NCI-H1417 treated with DMSO at 0.1 percent for 48 hours (cell line): ENCODE measurements at places on chromosomes 5 and 9.

DNA sequence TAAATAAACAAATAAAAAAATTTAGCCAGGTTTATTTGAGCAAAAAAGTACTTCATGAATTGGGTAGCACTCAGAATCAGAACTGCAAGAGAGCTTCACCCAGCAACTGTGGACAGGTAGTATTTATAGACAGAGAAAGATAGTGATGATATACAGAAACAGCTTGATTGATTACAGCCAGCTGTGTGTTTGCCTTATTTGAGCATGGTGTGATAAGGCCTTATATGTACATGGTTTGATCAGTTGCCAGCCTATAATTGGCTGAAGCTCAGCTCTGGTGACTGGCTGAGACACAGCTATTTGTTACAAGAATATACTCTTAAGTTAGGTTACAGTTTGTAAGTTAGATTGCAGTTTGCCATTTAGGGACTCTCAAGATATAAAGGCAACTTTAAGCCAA lies 34.3 kb upstream of the ARL15 start:
- no peak for DNase-seq

GRCh38 chr9:94680020-94680419 lies 40.7 kb upstream of the FBP1 start:
- no peak for DNase-seq

DNA sequence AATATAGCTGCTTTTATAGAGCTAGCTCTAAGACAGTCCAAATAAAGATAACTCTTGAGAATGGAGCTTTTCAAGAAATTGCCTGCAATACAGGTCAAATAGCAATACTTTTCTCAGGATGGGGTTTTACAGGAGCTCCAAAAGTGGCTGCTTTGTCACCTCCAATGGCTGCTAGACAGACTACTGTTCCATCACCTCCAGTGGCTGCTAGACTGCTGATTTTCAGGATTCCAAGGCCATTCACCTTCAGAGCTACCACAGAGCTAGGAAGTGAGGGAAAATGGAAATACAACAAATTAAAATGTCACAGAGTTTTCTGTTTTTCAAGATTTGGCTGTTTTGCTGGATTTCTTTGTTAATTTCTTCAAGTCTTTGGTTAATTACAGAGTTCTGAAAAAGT lies 8.5 kb upstream of the ITGA1 start:
- DNase-seq: no peak

DNA sequence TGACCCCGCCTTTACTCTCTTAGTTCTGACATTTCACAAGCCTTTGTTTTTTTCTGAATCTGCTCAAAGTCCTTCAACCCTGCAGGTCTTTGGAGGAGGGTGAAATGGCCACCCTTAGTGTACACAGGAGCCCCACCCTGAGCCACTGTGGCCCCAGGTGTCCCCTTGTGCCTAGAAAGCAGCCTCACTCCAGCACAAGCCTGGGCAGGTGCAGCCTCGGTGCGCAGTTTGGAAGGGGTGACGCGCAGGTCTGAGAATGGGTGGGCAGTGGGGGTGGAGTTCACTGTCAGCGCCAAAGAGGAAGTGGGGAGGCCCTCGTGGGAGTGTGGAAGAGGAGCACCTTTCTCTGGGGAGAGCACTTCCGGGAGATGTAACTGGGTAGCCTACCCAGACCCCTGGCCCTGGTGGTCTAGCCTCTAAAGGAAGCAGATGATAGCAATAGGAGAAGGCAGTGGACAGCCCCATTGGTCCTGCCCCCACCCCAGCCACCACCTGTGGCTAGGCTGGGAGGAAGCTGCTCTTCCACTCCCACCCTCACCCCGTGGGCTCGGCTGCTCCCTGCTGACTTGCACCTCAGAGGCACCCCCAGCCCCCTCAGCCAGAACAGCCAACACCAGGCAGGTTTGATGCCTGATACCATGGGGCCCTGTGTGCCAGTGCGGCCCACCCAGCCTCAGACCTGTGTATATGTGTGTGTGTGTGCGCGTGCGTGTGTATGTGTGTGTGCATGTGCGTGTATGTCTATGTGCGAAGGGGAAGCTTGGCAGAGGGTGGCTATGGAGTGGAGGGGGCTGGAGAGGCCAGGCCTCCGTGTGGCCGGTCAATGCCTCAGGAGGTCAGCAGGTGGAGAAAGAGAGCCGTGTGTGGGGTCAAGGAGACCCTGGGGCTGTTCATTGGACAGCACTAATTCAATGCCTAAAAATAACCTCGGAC lies 16.8 kb upstream of the DAB2IP start:
- DNase-seq: no peak

- no peak for DNase-seq
Measured at GRCh38 chr9:10917001-10917400, 304.2 kb upstream of the PTPRD start.

DNA sequence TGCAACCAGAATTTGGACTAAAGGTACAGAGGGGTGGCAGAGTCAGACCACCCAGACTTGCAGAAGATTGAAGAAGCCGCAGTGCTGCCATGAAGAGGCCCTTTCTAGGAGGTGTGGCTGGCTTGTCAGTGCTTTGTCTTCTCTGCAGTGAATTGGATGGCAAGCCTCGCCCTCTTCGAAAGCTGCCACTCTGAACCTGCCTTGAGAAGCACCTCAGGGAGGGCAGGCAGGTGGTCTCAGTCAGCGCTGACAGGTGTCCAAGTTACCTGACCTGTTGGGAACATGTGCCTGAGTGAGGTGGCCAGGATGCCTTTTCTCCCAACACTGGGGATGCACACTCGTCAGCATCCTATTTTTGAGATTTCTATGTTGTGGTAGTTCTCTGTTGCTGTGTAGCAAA lies 6.2 kb downstream of the TENT4A start:
- no peak for DNase-seq

- DNase-seq: no peak
Measured at GRCh38 chr9:89525446-89526374, 27.8 kb upstream of the SEMA4D start.

DNA sequence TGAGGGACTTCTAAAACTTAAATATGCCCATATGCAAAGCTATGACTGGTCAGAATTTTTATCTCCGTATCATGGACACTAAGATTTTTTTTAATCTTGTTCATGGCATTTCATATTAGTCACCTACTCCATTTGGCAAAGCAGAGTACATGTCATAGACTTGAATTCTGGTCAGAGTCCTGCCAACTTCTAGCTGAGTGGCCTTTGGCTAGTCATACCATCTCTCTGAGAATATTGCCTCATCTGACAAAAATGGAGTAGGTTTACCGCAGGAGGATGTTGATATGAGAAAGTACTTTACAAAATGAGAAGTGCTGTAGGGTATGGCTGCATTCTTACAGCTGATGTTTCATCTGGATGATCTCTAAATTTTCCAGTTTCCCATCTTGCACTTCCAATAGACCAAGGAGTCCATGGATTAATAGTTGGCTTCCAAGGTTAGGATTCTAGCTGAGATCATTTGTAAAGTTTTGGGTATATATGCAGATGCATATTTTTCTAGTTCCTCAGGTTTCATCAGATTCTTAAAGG lies 150.8 kb upstream of the NR3C1 start:
- no peak for DNase-seq

DNA sequence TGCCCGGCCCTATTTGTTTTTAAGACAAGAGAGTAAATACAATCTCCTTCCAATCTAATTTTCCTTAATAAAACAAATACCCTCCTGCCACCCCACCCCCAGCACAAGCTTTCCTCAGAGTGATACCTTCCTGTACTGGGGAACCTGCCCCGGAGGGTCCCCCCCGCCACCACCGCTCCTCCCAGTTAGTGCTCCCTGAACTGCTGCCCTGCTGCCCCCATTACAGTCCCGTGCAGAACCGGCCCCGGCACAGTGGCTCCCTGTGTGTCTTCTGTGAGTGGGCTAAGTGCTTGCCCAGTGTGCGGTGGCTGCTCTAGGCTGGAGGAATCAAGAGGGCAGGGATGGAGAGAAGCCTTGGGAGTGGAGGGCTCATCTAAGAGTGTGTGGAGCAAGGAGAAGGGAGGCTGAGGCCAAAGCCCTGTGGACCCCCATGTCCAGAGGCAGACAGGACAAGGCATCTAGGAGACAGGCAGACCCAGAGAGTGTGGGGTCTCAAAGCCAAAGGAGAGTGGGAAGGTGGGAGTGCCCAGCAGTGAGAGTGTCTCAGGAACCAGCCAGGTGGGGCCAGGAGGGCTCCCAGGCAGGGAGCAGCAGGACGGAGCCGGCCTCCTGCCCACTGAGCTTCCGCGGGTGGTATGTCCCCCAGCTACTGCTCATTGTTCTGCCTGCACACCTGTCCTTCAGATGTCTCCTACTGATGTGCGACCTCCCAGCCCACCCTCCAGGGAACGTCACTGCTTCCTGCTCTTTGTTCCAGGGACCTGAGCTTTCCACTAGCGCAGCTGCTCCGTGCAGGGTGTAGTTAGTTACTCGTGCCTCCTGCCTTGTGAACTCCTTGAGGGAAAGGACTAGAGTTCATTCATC lies 129.0 kb downstream of the DAB2IP start:
- no peak for DNase-seq

DNA sequence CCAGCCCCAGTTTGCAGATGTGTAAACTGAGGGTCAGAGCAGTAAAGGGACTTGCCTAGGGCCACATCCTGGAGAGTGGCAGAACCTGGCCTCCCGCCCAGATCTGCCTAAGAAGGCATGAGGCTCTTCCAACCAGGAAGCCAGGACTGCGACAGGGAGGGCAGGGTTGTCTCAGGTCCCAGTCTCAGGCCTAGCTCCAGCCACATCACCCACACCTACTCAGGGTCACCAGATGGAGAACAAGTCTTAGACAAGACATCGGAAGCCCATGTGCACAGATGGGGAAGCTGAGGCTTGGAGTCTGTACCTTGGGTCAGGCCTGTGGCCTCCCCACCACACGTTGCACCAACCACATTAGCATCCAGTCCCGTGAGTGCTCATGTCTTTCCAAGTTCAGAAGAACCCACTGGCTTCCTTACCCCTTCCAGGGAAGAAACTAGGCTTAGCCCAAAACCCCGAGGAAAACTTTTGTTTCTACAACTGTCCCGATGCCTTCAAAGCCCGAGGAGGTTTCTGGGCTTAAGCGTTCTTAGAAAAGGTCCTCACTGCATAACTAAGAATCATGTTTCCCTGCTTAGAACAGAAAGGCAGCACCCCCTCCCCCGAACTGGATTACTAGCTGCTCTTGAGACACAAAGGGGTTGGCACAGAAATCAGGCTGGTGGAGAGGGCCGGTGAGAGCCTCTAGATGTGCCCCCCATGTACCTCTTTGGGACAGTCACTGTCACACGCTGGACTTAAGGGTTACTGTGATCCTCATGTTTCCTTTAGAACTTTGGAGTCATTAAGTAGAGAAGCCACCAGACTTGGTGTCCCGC lies 2.2 kb downstream of the FAM78A start:
- DNase-seq: no peak

DNA sequence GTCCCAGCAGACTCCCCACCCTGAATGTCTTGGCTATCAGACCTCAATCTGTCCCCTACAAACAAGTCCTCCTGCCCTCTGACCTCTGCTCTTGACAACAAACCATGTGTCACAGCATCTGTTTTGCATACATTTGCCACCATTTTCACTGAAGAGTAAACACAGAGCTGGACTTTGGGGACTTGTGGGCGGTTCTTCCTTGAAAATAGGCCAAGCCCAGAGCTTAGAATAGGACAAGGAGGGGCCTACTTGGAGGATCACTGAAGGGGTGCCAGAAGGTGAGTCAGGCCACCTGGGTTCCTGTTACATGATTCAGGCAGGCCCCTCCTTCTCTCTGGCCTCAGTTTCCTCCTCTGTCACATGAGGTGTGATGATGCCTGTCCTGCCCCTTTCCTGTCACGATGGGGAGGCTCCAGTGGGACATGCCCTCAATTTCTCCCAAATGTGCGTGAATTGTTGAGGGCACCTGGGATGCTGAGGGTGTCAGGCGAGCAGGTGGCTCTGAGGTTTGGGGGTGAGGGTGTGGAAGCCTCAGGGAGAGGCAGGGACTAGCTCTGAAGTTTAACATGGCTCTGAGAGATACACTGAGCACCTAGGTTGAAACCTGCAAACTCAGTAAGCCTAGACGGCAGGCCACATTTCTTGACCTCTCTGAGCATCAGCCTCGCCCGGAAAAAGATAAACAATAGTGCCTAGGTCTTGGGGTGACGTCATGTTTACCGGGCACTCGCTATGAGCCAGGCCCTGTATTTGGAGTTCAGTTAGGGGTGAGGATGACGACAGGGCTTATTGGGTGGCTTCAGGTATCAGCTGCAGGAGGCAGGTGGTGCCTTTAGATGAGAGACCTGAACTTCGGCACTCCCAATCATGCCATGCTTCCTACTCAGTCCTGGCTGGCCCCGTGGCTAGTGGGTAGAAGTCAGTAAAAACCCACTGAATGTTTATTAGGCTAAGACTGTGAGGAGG lies 107.6 kb upstream of the PITX1 start:
- no peak for DNase-seq

DNA sequence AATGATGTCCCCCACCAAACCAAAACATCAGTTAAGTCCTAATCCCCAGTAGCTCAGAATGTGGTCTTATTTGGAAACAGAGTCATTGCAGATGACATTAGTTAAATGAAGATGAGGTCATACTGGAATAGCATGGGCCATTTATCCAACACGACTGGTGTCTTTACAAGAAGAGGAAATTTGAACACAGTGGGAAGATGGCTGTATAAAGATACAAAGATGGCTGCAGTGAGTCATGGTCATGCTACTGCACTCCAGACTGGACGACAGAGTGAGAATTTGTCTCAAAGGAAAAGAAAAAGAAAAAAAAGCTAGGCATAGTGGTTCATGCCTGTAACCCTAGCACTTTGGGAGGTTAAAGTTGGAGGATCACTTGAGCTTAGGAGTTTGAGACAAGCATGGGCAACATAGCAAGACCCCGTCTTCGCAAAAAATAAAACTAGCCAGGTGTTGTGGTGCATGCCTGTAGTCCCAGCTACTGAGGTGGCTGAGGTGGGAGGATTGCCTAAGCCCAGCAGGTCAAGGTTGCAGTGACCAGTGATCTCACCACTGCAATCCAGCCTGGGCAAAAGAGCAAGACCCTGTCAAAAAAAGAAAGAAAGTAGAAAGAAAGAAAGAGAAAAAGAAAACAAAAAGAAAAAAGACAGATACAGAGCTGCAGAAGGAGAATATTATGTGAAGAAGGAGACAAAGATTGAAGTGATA lies 130.0 kb upstream of the CDKN2B start:
- no peak for DNase-seq

DNA sequence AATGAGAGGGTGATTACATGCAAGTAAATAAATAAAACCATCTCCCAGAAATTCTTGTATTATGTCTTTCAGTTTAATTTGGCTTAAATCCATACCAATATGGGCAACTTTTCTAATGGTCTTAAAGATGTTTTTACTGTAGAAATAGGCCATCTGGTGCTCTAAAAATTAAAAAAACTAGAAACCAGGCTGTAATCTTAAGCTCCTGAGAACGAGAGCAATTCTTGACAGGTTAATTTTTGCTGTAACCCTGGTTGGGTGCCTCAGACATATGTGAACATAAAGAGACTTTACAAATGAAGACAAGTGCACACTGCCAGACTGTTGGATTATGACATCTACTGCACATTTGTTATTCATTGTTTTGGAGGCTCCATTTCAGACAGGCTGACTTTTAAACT lies 246.8 kb upstream of the DAB2 start:
- DNase-seq: no peak

- no peak for DNase-seq
Measured at GRCh38 chr5:173228639-173229381, 6.2 kb downstream of the NKX2-5 start.

GRCh38 chr9:93948441-93949072 lies 6.6 kb downstream of the BARX1 start:
- DNase-seq: no peak
